IPS DF 19.7 (cell line): ENCODE measurements at places on chromosomes 11 and 22.

DNA sequence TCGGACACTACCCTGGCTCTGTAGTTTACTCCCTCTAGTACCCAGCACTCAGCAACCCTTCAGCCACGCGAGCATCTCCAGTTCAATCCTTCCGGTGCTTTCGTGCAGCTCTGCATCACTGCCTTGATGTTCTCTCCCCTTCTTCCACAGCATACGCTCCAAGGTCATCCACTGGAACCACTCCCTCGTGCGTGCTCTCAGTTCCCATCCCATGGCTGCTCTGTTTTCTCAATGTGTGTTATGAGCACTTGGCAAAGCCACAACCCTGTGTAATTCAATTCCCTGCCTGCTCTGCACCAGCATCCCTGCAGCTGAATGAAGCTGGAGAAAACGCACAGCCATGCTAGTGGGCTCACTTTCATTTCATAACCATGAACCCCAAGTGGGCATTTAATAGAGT is 38.5 kb upstream of the NFRKB start:
- no peak for DNase-seq

GRCh38 chr11:92707173-92707619 is 262.3 kb upstream of the MTNR1B start:
- DNase-seq, result no peak

DNA sequence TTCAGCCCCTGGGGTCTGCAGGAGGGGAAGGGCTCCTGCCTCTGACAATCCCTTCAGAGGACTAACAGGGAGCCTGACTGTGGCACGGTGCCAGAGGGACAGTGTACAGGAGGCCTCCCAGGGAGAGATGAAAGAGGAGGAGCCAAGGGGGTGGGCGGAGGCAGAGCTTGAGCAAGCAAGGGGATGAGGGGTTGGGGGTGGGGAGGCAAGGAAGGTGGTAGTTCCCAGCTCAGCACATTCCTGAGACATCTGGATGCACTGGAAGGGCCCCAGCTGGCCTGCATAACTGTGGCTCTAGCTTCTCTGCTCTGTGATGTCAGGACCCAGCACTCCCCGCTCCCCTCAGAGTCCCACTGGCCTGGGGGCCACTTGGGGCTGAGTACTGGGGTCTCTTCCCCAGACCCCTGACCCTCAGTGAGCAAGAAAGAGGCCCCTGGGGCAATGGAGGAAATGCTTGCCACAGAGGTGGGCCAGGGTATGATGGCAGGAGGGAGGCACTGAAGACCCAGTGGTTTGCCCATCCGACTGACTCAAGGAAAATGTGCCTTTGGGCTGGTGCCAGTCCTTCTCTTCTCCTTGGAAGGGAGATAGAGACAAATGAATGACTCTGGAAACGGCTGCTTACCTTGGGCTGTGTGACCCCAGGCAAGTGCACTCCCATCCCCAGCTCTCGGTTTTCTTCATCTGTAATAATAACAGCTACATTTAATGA is 13.3 kb downstream of the CREB3L1 start:
- peak; percentile 90 for DNase-seq

DNA sequence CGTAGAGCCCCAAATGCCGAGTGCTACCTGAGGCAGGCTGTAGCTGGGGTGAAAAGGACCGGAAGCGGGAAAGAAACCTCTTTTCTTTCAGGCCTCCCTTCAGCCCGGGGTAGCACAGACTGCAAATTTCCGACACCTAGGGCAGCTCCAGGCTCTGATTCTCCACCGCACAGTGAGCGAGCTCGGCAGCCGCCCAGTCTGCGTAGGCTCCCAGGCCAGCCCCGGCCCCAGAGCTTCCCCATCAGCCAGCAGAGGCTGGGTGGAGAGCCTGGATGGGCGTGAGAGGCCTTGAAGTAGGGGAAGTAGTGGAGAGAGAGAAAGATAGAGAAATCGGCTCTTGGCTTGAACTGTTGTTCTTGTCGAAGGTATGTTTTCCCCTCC is 9.3 kb upstream of the PAX6 start:
- DNase-seq, result no peak

DNA sequence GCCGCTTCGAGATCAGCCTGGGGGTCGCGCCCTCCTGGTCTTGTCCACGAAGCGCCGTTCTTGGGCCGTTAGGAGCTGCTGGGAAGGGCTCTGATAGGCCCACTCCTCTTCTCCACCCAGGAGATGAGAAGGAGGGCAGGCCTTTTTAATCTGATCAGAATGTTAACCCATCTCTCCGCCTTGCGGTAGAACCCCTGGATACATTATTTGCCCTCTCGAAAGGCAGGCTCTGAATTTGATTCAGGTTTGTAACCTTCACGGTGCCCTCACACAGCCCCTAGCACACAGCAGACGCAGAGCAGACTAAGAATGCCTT is at the start of gene CCDC83:
Gene CCDC83 (plus strand): TSS at position 43 of the 316 bp plus-strand sequence. CDS start 9,741 bp downstream, outside the sequence.
- no peak for DNase-seq

DNA sequence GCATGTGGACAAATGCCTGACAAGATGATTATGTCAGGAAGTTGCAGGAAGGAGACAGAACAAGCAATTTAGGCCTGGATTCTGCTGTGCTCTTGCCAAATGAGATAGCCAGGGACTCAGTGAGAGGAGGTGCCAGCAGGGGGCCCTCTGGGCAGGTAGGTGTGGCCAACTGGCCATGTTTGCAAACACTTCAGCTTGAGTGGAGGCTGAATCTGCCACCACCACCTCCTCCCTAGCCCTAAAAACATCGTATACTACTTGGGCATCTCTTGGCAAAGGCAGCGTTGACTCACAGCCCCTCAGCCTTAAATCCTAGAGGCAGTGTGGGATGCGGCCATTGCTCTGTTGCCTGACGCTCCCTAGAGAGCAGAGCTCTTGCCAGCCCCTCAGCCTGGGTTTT is 95.1 kb upstream of the PLET1 start:
- no peak for DNase-seq

DNA sequence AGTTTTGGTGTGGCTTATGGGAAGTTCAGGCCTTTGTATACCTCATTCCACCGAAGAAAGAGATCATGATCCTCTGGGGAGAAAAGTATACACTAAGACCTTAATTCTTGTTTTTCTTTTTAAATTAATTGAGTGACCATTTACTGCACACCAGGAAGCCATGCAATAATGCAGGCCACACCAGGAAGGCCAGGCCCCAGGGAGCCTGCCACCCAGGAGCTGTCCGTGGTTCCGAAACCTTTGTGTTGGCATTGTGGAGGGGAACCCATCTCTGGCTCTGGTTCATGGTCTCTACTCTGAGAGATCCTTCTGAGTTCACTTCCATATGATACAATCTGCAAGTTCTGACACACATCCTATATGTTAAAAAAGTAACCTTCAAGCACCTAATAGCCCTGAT is 291.8 kb downstream of the MIAT start:
- DNase-seq, result no peak

DNA sequence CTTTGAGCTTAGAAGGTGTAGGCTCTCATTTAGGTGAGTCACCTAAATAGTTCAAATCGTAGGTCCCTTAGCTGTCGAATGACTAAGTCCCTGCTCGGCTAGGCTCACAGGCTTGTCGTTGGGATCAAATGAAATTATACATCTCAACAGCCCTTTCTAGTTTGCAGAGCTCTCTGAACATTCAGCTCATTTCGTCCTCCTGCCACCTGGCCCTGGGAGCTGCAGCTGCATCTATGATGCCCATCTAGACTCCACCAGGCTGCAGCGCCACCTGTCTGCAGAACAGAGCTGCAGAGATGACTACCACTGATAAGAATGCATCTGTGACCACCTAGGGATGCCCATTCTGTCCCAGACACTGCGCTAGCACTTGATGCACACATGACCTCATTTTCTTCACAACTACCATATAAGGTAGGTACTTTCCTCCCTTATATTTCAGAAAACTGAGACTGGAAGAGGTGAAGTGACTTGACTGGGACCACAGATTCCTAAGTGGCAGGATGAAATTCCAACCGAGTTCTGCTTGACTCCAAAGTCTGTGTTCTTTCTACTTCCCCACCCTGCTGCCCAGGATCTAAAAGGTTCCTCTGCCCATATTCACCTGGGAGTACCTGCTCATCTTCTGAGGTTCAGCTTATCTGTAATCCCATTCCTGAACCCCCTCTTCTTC is 141.1 kb upstream of the NARS2 start:
- DNase-seq, result peak; percentile 56

DNA sequence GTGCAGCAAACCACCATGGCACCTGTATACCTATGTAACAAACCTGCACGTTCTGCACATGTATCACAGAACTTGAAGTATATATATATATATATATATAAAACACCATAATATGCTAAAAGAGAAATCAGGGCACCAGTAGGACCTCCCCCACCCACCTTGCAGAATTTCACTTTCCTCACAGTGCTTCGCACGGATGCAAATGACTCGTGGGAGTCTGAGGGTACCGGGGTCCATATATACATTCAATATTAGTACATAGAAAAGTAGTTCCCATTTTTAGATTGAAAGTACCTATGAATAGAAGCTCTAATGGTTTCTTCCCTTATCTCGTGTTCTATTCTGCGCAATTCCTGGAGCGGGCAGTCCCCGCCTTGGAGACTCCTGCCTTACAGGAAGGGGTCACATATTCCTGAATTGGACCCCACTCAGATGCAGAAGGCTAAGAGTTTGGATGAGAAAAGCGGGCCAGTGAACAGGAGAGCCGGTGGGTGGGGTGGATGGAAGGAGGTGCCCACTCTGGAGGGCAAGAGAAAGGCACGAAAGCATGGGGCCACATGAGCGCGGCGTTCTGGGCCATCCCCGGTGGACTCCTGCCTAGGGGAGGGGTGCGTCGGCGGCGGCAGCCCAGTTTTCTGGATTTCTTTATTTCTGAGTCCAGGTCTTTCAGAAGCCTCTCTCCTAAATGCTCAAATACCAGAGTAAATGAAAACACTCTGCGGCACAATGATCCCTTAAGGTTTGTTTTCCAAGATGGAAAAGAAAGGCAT is 136.3 kb downstream of the ETS1 start:
- no peak for DNase-seq

- no peak for DNase-seq
Measured at GRCh38 chr11:62680825-62681240, 2.0 kb upstream of the UBXN1 start.

GRCh38 chr11:17691976-17692375 is 27.4 kb upstream of the MYOD1 start:
- DNase-seq, result no peak

- DNase-seq, result no peak
Measured at GRCh38 chr11:9691865-9692264, 28.0 kb downstream of the SWAP70 start.

DNA sequence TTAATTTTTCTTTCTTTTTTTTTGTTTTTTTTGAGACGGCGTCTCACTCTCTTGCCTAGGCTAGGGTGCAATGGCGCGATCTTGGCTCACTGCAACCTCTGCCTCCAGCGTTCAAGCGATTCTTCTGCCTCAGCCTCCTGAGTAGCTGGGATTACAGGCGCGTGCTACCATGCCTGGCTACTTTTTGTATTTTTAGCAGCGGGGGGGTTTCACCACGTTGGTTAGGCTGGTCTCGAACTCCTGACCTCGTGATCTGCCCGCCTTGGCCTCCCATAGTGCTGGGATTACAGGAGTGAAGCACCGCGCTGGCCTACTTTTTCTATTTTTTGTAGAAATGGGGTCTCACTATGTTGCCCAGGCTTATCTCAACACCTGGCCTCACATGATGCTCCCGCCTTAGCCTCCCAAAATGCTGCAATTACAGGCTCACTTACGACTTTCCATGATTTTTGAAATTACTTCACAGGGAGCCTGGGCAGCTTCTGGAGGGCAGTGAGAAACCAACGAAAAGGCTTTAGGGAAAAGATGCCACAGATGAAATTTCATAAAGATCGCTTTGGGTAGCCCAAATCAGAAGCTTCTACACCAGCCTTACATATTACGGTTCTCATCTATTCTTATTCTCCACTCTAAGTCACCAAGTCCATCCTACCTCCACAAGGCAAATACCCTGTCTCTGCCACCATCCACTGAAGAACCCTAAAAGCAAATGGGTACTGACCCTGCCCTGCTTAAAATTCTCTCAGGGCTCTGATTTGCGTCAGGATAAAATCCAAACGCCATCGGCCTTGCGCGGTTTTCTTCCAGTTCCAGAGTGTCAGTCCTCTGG is 866 bp upstream of the RRM1 start:
- no peak for DNase-seq

DNA sequence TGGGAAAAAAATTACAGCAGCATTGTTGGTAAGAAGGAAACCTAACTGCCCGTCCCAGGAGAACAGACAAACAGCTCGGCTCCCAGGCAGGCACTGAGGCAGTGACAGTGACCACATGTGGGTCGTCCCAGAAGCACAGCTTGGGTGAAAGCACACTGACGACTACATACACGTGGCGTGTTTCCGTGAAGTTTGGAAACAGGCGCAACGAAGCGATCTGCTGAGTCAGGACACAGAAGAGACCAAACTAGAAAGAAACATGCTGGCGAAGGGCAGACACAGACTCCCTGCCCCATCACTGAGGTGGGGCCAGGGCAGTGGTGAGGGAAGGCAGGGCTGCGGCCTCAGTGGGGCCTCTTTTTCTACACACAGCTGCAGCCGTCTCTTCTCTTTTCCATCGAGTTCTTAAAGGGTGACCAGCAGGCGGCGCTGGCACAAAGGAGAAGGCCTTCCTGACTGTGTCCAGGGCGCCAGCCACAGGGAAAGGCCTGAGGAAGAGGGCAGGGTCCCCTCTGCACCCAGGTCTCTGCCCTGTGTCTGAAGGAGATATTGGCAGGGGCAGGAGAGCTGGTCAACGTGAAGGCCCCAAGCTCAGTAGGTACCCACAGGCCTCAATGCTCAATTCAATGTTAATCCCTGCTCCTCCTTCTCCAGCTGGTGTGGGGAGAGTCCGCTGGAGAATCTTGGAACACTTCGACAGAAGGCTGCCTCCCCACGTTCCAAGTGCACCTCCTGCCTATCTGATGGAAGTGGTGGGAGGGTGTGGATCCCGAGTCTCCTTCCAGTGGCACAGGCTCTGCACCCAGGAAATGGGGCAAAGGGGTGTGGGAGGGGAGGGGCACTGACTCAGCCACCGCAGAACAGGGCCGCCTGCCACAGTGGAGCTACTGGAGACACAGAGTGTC is 19.9 kb downstream of the CARS1 start:
- no peak for DNase-seq

DNA sequence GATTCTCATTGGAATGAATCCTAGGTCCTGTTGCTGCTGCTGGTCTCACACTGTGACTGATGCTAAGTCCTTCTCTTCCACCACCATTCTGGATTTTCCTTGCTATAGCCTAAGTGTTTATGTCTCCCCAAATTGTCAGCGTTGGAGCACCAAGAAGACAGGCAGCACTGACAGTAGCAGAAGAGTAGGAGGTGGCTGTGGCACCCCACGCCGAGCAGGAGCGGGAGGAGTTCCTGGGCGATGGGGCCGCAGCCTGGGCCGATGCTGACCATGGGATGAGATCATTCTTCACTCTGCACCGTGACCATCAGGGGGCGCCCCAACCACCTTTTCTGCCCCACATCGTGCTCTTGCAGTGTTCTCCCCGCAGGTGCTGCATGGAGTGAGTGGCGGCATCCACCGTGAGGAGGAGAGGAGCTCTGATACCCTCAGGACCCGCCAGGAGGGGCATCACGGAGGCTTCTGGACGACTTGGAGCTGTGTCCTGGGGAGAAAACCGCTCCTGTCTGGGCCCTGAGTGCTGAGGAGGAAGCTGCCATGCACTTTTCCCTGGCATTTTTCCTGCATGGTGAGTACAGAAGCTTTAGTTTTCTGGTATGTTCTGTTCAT is 57.0 kb downstream of the LRRC74B start:
- peak; percentile 72 for DNase-seq

GRCh38 chr11:101848262-101848661 is 66.5 kb upstream of the CEP126 start:
- DNase-seq, result no peak
